Right hindlimb (tissue), 1 donor: ENCODE measurements at places on chromosomes 2 and 18.

GRCh38 chr18:74935434-74935833, 273.5 kb downstream of the PTGR3 start:
- no peak for DNase-seq

GRCh38 chr2:229489016-229489415, 217.9 kb upstream of the PID1 start:
- DNase-seq = no peak

DNA sequence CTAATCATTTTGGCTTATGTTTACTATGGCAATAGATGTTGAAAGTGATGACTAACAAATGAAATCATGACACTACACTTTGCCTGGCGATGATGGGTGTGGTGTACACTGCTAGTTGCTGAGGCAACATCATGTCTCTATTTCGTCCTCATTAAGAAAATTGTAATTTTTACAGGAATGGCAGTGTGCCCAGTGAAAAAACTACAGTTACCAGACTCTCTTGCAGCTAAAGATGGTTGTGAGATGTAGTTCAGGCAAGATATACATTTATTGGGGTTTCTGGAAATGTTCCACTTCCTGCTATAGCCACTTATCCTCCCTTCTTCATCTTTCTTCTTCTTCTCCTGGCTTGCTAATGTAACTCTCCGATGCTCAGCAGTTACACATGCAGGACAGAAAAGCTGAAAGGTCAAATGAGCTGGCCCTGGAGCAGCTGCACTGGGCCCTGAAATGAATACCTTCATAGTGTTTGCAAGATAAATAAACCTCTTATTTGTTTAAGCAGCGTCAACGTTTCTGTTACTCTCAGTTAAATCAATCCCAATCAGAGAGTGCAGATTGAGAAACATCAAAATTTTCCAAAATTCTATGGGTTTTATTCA, 46.0 kb downstream of the SOCS6 start:
- DNase-seq = no peak

DNA sequence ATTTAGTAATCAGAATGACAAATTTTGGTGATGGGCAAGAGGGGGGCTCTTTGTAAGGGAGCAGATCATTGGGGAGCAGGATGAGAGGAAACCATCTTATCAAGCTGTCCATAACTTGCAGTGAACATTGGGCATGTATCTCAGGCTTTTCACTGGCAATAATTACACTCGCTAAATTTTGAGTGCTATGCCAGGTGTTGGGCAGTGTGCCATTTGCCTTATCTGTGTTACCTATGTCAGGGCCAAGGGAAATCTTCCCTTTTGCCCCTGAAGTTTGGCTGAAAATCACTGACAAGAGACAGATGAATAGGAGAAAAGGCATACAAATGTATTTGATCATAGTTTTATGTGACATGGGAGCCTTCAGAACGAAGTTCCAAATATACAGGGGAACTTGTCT, 39.0 kb downstream of the NOSTRIN start:
- DNase-seq = no peak

DNA sequence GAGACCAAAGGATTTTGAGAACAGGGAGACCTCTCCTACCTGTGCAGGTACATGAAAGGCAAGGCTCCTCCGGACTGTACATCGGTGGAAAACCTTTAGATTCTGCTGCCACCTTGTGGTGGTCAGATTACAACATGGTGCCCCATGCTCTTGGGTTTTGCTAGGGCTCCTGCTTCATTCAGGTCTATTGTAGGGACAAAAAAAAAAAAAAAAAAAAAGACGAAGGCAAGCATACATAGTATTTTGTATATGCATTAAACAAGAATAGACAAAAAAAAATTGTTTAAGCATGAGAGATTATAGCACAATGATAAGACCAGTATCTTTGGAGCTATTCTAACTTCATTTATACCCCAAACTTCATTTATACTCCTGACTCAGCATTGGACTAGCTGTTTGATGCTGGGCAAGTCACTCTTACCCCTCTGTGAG, 27.4 kb upstream of the SPR start:
- peak; percentile 27 for DNase-seq

- no peak for DNase-seq
These were observed 1262.5 kb upstream of the CDH2 start for GRCh38 chr18:29439398-29439797.

DNA sequence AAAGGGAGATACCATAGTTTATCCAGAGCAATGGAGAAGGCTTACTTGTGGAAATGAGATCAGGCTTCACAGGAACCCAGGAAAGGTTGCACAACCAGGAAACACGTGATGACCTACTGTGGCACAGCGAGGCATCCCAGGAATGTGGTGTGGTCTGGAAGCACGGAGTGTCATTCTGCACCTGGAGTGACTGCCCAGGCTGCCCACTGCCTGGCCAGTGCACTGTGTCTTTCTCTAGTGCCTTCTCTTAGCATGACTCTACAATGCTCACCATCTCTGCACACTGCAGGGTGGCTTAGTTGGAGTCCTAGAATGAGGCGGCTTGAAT, 48.9 kb downstream of the CHST9 start:
- DNase-seq = no peak

DNA sequence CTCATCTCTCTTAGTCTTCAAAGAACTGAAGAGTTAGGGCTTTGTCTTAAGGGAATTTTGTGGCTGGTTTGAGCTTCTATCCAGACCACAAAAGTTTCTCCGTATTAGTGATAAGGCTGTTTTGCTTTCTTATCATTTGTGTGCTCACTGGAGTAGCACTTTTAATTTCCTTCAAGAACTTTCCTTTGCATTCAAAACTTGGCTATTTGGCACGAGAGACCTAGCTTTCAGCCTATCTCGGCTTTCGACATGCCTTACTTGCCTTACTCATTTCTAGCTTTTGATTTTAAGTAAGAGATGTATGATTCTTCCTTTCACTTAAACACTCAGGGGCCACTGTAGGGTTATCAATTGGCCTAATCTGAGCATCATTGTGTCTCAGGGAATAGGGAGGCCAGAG, 29.9 kb downstream of the HDHD2 start:
- DNase-seq = no peak

GRCh38 chr2:208999911-209000310, 423.9 kb upstream of the MAP2 start:
- DNase-seq = no peak

DNA sequence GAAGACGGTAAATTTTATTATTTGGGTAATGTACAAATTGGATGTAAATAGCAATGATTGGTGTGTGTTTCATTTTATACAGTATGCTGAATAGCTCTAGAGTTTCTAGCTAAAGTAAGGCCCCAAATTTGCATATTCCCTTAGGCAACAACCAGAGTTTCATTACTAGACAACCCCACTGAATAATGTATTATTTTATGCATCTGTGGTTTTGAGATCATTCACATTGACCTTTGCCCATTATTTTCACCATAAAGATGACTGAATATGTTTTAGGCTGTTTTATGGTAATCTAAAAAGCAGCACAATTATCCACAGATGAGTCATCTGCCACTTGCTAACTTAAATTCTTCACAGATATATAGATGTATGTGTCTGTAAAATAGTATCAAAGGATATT, 44.5 kb upstream of the C2orf74 start:
- no peak for DNase-seq

DNA sequence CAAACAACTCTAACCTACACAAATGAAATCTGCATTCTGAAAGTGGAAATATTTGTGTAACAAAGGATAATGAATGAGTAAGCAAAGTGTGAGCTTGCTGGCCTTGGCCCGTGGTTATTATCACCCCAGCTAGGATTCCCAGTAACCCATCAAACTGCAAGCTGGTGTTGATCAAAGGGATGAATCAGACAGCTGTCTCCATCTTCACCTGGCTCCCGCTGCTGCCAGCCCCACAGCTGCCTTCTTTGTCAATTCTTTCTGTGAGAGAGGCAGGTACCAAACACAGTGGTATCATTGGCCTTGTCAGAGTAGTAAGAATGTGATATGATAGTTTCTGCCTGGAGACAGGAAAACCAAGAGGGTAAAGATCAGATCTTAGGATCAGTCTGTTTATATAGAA, 25.2 kb upstream of the RGPD4 start:
- no peak for DNase-seq

DNA sequence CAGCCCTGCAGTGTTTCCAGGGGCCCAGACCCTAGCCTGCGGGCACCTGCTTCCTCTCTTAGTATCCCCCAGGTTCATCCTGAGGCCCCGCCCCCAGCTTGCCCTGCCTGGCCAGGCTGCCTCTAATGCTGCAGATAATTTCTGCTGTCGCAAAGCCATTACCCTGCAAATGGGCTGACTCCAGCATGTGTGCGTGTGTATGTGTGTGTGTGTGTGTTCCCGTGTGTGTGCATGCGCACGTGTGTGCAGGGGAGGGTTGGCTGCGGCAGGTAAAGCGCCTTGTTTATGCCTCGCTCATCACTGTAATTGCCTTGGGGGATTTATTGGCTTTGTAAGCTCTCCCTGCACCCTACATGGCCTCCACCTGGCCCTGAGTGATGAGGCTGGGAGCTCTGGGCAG, 7.6 kb upstream of the PRSS56 start:
- DNase-seq = no peak

DNA sequence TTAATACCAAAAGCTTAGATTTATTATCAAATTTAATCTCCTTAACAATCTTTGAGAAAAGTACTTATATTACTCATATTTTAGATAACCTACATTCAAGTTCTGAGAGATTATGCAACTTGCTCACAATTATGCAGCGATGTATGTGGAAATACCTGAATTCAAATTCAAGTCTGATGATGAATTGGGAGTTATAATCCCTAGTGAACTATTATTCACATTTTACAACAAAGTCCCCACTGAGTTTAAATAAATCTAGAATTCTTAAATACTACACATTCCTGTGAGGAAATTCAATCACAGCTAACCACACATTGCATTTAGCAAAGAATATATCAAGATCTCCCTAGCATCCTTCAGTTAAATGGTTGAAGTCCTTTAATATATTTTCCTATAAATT, 278.4 kb downstream of the NOL4 start:
- no peak for DNase-seq

DNA sequence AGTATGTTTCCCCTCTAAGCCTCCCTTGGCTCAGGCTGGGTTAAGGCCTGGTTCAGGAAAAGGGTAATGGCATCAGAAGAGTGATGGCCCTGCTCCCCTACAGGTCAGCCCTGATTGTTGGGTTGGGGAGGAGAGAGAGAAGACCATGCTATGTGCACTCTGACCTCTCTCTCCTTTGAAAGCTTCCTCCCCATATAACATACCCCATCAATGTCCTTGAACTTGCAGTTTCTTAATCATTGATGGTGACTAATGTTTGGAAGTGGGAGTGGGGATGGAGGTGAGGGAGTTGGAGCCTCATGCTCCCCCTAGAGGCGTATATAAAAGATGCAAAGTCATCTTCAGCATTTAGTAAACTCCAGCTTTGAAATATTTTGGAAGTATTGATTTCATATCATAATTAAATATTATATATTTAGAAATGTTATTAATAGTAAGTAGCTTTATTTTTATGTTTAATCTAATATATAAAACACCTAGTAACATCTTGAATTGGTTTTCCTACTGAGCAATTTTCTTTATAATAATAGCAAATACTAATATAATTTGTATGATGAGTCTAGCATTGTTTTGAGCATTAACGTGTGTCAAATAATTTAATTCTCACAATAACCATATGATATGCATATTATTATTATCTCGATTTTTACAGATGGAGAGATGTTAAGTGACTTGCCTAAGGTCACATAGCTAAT, 8.8 kb downstream of the PLCL1 start:
- DNase-seq = no peak

DNA sequence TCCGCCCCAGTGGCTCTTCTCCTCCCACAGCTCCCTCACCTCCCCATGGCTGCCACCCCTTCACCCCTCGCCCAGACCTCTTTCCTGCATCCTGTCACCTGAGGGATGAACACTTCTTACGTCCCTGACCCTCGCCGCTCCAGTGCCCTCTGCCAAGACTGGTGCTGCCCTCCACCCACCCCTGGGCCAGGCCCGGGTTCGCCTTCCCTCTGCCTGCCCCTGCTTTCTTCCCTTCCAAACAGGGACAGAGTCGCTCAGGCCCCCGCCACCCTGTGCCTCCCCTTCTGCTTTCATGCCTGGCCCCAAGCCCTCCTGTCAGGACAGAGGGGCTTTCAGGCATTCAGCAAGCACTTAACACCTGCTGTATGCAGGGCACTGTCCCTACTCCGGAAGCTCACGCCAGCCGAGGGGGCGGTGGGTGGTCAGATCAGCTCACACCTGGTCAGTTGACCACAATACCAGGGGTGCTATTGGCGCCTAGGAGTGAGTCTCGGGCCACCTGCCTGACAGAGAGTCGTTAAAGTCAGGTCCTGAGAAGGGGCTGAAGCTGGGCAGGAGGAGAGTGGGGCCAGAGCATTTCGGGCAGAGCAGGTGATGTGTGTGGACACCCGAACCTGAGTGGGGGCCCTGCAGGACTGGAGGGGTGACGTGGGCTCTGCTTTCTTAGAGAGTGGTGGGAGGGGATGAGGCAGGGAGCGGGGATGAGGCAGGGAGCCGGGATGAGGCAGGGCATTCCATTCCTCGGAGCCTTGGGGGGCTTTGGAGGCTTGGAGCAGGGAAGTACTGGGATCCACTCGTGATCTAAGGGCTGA, 26.0 kb upstream of the HPCAL1 start:
- DNase-seq = no peak

DNA sequence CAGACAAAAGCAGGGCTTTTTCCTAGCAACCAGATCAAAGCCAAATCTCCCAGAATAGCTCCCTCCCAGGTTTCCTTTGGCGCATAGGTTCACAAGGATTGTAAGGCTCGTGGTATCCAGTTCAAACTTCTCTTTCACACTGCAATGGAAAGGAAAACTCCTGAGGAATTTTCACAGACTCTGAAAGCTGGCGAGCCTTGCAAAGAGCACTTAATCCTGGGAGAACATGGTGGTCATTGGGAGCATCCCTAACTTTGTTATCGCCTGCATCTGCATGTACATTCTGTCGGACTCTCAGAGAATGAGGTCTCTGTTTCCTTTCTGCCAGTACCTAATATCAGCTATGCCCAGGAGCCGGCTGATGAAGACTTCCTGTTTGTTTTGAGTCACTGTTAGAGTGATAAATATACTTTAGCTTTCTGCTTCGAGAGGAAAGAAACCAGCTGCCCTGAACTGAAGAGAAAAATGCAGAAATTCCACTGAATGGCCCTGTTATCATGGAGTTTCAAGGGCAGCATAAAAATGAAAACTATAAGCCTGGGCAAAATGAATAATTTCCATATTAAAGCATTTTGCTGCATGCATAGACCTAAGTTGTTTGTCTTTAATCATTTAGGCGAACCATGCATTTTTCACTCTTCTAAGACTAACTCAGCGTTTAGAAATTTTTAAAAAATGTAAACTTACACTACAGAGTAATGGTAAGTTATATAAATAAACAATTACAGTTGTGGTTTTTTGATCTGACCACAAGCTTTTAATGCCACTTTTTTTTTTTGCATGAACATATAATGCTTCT, 76.4 kb upstream of the ZEB2 start:
- no peak for DNase-seq

GRCh38 chr2:241801611-241802420, 7.2 kb upstream of the NEU4 start:
- no peak for DNase-seq
